ENCODE measurements at places on chromosomes 5 and 9.

DNA sequence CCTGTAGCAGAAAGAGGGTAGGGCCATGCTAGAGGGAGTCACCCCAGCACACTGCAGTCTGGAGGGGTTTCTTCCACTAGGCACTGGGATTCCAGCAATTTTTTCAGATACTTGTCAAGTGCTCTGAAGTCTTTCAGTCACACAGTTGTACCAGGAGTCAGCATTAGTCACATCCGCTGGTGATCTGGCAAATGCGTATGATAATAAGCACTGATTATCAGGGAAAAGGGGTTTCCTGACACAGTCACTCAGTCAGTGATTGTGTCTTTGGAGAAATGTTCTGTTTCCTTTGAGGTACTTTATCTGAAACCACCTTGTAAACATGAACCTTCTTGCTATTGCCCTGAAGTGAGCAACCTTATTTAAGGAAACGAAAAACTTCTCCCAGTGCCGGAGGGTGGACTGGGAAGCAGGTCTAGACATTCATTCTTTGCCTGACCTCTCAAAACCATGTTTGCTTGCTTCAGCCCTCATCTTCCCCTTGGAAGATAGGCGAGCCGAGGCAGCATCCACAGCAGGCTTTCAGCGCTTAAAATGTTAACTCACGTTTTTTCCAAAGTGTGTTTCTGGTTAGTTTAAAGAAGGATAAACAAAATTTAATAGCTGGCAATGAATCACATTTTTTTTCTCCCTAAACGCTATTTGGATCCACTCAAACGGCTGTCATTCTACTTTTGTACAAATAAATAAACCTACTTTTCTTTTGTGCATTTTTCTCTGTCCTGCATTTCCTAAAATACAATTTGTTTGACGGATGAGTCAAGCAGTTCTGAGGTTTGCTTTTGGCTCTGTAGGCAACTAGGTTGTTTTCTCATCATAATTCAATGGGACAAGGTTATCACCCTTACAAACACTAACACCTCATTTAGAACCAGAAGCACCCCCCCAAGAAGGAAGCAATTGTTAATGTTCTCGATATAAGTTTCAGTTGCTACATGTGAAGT is 77.7 kb downstream of the FOXD1 start:
- DNase-seq, result no peak

DNA sequence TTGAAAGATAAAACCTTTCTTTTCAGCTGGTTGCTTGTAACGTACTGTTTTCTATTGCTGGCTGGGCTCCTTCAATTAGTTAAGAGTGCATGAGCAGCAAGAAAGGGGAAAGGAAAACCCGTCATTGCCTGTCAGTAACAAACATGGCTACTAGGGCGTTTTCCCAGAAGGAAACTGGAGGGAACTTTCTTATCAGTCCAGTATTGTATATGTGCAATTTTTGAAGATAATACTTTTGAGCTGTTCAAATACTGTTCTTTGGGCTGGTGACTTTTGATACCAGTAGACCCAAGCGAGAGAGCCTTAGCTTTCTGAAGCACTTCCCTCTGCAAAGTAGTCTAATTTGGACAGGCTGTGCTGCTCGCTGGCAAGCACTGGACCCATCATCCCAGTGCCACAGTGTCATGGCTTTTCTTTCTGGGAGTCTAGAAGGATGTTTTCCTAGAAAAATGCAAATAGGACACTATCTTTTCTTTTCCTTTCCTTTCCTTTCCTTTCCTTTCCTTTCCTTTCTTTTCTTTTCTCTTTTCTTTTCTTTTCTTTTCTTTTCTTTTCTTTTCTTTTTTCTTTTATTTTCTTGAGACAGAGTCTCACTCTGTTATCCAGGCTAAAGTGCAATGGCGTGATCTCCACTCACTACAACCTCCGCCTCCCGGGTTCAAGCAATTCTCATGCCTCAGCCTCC is 149.9 kb upstream of the SMIM23 start:
- no peak for DNase-seq

DNA sequence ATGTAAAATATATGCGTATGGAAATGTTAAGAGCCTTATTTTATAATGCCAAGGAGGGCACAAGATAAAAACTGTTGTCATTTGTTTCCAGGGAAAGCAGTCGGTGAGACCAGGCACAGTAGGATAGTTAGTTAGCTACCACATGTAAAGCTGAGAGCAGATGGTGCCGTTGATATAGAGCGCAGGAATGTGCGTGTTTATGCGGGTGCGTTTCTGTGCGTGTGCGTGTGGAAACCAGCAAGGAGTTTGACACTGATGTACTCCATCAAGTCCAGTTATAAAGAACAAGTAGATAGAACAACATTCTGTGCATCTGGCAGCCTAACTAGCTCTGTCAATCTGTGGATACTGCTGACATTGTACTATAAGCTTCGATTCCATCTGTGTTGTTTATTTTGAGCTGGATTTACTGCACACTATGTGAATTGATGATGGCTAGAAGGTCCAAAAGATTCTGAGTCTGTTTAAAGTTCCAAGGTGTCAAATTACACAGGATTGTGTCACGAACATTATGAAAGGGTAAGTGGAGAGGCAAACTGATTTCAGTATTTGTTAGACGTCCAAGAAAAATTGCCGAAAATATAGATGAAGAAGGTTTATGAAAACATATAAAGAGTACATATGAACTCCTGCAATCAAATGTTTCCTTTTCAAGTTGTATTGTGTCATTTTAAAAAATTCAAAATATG is 494.9 kb upstream of the MEF2C start:
- DNase-seq, result no peak

DNA sequence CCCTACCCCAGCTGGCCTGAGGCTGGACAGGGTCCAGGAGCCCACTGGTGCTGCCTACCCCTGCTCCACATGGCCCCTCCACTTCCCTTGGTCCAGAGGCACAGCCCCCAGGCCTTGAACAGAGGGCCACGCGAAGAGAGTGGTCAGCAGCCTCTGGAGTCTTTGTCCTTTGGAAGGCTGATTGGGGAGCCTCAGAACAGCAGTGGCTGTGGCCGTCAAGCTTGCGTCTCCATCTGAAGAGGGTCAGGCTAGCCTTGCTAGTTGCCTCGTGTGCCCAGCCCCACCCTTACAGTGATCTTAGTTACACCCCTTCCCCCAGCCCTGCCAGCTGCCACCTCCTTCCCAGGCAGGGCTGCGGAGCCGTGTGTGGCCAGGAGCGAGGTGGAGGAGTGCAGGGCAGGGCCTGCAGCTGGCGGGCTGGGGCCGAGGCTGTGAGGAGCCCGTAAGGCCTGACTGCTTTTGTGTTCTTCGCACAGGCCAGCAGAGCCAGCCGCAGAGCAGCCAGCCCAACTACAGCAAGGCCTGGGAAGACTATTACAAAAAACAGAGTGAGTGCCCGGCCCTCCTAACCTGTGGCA is 30.1 kb upstream of the PRDM12 start:
- DNase-seq, result no peak

- no peak for DNase-seq
Observed at GRCh38 chr5:139664086-139664693, 16.0 kb downstream of the CXXC5 start.

GRCh38 chr5:80799573-80799972 is 144.8 kb upstream of the DHFR start:
- no peak for DNase-seq

- no peak for DNase-seq
Observed at GRCh38 chr5:157167214-157167621, 1.2 kb upstream of the GARIN3 start.

GRCh38 chr9:87107072-87107471 is 159.8 kb upstream of the GAS1 start:
- DNase-seq, result no peak

- no peak for DNase-seq
Observed at GRCh38 chr9:129185991-129186390, 7.9 kb upstream of the IER5L start.

DNA sequence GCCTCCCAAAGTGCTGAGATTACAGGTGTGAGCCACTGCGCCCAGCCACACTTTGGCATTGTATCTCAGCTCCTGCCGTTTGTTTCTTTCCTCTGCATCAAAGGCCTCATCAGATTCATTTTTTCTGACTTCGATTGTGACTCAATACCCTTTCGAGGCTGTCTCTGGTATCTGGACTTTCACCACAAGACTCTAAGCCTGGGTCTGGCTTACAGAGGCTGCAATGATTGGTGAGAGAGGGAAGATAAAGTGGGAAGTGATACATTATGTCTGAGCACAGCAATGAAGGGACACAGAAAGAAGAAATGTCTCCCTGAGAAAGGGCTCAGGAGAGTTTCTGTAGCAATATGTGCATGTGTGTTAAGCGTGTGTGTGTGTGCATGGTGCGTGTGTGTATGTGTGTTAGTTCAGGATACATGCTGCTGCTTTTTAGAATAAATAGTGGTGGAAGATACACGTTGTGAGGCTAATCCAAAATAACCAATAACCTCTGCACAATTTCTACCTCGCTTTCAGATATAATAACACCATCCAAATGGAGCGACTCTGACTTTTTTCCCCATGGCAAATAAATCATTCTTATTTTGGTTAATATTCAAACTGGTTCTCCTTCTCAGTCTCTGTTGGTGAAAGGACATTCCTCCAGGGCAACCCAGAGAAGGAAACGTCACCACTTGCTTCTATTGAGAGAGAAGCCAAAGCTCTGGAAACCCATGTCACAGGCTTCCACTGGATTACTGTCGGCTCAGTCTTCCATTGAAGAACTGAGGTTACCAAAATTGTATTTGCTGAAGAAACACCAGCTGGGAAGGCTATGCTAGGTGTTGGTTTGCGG is 8.1 kb upstream of the DAB2 start:
- DNase-seq, result no peak

GRCh38 chr9:138072897-138073296 is 195.3 kb downstream of the CACNA1B start:
- DNase-seq, result no peak

- no peak for DNase-seq
Observed at GRCh38 chr9:126626127-126626925, 12.6 kb downstream of the LMX1B start.

DNA sequence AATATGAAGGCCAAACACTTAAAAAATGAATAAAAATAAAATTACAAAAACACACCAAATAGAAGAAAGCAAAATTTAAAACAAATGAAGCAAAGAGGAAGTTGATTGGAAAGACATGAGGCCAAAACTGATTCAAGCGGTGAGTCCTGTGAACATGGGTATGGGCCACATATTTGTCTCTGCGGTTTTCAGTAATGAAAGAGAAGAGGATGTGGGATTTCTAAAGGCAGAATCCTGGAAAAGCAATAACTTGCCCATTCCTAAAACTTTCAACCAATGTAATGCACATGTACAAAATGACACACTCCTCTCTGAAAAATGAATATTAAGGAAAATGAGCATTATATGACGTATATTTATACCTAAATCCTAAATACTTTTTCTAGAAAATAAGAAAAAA is 263.7 kb downstream of the SEMA5A start:
- no peak for DNase-seq

DNA sequence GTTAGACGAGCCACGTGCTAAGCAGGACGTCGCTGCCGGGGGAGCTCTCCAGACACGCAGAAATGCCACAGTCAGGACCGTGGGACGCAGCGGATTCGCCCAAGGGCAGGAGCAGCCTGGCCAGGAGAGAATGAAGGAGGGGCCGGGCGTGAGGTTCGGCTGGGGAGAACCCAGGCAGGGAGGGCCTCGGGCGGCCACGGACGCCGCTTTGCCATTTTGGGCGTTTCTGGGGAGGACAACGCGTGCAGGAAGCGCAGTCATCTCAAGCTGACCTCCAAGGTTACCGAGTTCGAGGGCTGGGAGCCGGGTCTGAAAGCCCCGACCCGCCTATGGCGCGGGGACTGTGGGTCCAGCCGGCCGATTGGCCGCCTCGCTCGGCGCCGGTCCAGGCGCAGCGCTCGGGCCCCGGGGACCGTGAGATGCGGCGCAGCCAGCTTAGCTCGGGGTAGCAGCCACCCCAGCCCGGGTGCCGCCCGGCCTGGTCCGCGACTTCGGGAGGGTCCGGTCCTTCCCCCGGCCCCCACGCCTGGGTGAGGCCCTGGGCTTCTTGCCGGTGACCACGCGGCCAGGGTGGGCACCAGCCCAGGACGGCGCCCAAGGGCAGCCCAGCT is 760 bp upstream of the MAN1B1 start:
- no peak for DNase-seq

- no peak for DNase-seq
Observed at GRCh38 chr5:42645138-42645537, 111.5 kb upstream of the CCDC152 start.

DNA sequence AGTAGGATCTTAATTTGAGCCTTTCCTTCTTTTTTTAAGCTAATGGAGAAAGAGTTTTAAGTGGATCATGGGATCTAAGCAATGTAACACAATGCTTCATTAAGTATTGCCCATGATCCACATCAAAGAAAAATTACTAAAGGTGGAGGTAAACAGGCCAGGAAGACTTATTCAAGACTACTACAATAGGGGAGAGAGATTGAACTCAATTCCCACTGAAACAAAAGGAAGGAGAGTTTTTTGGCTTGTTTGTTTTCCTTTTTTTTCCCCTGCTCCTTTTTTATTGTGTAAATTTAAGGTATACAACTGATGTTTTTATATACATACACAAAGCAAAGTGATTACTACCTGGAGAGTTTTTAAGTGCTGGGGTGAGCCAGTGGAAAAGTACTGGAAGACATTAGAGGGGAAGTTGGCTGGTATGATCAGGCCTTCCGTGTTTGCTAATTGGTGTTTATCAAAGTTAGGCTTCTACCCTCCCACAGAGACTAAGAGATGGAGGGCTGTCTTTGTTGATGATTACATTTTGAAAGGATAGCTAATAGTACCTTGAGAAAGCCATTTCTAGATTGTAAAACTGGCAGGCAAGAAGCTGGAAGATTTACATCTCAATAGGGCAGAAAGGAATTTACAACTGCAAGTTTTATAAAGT is 262.7 kb downstream of the CHSY3 start:
- DNase-seq, result no peak

GRCh38 chr9:95012035-95012708 is 285.7 kb downstream of the AOPEP start:
- no peak for DNase-seq

DNA sequence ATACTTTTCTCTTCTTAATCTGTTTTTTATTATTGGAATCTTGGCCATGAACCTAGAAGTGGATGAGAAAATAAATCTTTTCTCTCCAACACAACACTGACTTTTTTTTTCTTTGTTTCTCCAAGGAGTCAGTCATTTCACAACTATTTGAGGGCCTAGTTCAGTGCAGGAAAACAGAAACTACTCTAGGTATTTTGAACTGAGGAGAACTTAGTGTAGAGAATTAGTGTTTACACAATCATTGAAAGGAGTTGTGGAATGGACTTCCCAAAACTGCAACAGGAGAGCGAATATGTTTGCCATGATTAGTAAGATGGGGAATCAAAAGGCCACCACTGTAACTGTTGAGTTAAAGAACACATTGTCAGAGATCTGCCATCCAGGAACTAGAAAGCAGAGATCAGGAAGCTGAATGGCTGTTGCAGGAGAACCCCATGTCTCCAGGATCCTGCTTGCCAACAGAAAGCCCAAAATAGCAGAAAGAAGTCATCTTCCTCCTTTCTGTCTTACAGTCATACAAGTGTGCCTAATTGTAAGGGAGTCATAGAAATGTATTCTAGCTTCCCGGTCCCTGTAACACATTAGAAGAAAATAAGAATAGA is 20.3 kb upstream of the PCDH1 start:
- no peak for DNase-seq

GRCh38 chr5:116576053-116576713 is 1.6 kb upstream of the SEMA6A start:
- DNase-seq, result peak; percentile 36

All from Jurkat, Clone E6-1 (cell line).